CD4-positive, alpha-beta T cell (primary cell): ENCODE measurements at places on chromosomes 12 and 14.

GRCh38 chr12:8455727-8456360 lies at the start of gene CLEC6A:
Gene CLEC6A (plus strand): TSS chr12:8455962. CDS start chr12:8456112, 150 bp downstream.
- DNase-seq = no peak

GRCh38 chr12:14776236-14776961 lies 26.9 kb downstream of the WBP11 start:
- DNase-seq = no peak

- DNase-seq = no peak
Observed at GRCh38 chr14:103282932-103283331, 51.1 kb upstream of the EIF5 start.

- no peak for DNase-seq
Observed at GRCh38 chr14:69154779-69155178, 1.9 kb upstream of the DCAF5 start.

DNA sequence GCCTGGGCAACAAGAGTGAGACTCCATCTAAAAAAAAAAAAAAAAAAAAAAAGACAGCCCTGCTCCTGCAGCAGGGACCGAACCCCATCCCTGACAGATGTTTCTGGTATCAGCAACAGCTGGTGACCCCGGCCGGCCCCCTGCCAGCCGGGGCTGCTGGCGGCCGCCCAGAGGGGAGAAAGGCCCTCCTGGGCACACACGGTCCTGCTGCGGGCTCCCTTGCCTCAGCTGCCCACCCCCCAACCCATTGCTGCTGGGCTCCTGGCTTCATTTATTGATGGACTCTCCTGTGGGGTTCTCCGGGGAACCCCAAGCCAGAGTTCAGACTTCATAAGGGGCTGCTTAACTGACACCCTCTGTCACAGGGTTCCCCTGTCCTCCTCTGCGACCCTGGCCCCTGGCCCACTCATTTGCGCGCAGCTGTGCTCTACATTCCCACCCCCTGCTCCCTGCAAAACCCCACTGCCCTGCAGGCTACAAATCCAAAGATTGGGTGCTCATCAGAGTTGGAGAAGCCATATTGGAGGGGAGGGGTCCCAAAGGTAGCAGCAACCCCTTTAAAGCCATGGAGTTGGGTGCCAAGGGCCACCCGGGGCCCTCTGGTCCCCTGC lies 103.6 kb upstream of the RTL1 start:
- no peak for DNase-seq

GRCh38 chr12:28998662-28999120 lies 150.4 kb upstream of the FAR2 start:
- DNase-seq = no peak

DNA sequence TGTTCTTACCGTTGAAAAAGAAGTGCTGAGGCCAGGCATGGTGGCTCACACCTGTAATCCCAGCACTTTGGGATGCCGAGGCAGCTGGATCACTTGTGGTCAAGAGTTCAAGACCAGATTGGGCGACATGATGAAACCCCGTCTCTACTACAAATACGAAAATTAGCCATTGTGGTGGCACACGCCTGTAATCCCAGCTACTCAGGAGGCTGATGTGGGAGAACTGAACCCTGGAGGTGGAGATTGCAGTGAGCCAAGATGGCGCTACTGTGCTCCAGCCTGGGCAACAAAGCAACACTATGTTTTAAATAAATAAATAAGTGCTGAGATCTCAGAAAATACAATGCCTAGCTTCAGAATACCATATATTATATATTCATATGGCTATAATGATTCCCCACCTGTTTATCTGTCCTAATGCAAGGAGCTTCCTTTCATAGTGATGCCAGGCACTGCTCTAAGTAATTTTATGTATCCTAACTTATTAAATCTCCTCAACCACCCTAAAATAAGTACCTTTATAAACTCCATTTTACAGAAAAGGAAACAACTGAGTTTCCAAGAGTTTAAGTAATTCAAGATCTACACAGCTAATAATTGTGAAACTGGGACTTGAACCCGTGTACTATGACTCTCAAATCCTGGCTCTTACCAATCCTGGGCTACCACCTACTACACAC lies 7.3 kb downstream of the PHLDA1 start:
- DNase-seq = no peak

DNA sequence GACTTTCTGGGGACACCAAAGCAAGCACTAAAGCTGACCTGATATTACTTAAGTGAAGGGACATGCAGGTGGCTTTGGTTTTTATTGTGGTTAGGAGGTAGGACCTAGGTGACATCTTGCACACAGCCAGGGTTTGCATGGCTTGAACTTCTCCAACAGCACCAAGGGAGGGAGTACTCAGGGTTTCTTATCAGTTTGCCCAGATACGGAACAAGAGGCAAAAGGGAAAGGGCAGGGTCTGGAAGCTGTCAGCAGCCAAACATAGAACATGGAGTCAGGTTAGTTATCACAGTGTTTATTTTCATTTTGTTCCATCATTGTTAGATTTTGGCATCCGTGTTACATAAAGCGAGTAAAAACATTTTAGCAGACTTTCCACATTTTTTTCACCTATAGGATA lies 186.3 kb upstream of the CLEC14A start:
- DNase-seq = no peak

GRCh38 chr12:24533716-24534352 lies 415.1 kb downstream of the BCAT1 start:
- no peak for DNase-seq

DNA sequence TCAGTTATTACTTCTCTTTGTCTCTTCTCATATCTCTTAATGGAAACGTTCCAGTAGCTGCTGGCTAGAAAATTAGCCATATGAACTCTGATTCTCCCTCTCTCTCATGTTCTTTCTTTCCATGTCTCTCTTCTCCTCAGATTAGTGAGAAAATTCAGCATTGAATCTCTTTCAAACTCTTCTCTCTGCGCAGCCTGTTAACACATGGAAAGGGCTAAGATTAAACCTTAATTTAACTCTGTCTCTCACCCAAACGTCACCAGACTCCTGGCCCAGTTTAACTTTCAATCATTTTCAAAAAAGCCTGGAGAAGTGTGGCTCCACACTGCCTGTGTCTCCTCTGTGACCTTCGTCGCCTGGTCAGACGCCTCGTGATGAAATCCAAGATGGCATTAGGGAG lies 1234.2 kb downstream of the BCL11B start:
- no peak for DNase-seq

DNA sequence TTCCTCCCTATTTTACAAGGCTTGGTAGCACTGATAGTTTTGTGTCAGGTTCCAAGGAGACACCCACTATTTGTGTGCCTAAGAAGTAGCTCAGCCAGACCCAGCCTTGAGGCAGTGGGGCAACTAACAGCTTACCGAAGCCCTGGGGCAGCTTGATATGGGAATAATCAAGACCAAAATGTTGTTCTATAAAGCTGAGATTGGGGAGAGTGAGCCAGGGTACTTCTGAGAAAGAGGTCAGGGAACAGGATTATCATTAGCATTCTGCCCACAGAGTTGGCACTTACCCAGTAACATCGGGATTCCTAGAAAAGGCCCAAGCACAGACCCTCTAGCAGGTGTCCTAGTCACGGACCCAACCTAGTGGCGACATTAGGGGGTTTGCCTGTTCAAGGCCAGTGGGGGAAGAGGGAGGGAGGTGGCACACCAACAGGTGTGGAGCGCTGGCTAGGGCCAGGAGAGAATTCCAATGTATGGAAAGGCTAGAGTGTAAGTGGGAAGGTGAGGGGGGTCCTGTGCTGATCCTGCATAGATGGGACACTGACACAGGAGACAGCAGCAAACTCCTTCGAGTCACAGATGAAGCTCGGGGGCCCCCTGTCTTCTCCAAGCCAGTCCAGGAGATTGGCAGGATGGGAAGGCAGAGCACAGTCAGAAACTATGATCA lies 4.9 kb downstream of the PPP1R3E start:
- no peak for DNase-seq

- no peak for DNase-seq
Observed at GRCh38 chr14:72558721-72559120, 335.2 kb downstream of the DPF3 start.

DNA sequence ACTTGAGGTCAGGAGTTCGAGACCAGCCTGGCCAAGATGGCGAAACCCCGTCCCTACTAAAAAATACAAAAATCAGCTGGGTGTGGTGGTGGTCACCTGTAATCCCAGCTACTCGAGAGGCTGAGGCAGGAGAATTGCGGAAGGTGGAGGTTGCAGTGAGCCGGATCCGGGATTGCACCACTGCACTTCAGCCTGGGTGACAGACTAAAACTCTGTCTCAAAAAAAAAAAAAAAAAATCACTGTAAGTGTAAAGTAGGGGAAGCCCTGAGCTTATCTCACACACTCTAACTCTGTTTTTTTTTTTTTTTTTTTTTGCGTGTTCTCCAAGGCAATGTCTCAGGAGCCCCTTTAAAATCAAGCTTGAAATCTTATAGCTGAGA lies 421 bp upstream of the RBMS2 start:
- no peak for DNase-seq

DNA sequence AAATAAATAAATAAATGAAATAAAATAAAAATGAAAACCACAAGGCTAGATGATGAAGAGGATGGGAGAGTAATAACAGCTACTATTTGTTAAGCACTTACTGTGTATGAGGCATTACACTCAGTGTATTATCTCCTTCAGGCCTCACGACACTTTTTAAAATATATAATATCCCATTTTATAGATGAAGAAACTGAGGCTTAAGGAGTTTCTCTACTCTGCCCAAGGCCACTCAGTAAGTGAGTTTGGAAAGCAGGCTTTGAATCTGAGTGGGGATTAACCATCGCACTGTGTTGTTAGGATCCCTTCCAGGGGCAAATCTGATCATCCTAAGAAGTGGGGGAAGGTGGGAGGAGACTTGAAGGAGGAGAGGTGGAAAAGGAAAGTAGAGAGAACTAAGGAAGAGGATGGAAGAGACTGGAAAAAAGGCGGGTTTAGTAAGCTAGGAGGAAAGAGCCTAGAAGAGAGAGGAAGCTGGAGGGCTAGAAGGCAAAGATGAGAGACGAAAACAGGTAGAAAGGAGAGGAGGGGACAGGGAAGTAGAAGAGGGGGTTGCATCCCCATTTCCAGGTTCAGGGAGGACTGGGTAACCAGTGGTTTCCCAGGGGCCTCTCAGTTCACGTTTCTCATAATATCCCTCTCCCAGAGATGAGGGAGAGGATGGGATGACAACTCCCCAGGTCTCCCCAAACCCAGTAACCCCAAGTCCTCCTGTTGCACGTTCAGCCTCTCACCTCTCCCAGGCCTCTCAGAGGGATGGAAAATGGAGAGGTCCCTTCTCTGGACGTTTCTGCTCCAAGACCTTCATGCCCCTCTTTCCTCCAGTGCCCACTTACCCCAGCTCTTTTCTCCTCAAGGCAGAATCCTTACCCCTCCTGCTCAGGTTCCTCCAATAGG lies 1.7 kb downstream of the STAT6 start:
- DNase-seq = no peak

DNA sequence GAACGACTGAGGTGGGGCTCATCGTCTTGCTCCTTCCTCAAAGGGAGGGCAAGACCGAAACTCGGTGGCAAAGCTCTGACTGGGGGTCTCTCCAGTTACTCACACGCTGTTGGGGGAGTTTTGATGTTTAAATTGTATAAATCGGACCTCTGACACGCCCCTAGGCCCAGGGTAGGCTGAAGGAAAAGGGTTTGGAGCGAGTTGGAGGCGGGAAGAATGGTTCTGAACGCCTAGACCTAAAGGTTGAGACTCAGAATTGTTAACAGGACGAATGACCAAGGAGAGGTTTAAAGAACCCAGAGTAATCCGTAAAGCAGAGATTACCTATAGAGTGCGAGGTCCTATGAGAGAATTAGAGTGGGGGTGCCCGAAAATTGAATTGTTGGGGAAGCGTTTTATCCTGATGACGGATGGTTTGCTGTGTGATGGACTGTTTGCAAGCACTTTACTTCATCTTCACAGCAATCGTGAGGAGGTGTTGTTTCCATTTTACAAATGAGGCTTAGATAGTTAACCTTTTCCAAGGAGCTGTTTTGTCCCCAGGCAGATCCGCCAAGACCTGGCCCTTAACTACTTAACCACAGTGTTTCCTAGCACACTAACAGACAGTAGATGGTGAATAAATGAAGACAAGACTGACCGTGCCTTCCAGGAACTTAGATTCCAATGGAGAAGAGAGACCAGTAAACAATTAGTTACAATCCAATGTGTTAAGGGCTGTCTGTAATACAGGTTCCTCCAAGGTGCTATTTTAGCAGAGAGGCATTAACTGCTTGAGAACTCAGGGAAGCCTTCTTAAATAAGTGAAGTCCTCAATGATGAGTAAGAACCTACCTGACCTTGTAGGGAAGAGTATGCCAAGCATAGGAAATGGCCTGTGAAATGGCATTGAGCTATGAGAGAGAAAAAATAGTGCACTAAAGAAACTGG lies 929 bp upstream of the UBE2N start:
- no peak for DNase-seq

DNA sequence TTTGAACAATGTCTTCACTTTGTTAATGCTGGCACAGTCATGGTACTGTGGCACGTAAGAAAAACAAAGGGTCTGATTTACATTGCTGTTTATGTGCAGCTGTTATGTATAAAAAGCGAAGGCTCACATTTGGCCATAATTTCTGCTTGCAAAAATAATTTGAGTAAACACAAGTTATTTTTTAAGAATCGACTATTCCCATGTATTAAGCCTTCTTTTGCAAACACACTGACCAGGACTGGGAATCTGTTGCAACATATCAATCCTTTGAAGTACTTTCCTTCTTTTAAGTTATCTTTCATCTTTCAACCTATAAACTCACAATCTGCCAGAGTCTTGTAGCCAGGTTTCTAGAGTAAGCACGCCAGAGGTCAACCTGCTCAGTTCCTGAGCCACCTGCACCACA lies 145.4 kb upstream of the BMP4 start:
- no peak for DNase-seq

GRCh38 chr12:124185971-124186686 lies 108.8 kb upstream of the RFLNA start:
- DNase-seq = no peak

GRCh38 chr12:71799106-71799505 lies 40.5 kb upstream of the TBC1D15 start:
- no peak for DNase-seq

GRCh38 chr14:61671082-61671481 lies 24.2 kb upstream of the HIF1A start:
- DNase-seq = peak; percentile 27

GRCh38 chr12:65139389-65139788 lies 18.3 kb upstream of the WIF1 start:
- DNase-seq = no peak

GRCh38 chr14:104392001-104392395 lies 187.6 kb upstream of the C14orf180 start:
- DNase-seq = no peak

GRCh38 chr14:104094709-104095425 lies 9.4 kb downstream of the ASPG start:
- peak; percentile 69 for DNase-seq

- no peak for DNase-seq
Observed at GRCh38 chr12:48580831-48581230, 11.0 kb upstream of the LALBA start.
